ENCODE measurements at places on chromosomes 4 and X.

DNA sequence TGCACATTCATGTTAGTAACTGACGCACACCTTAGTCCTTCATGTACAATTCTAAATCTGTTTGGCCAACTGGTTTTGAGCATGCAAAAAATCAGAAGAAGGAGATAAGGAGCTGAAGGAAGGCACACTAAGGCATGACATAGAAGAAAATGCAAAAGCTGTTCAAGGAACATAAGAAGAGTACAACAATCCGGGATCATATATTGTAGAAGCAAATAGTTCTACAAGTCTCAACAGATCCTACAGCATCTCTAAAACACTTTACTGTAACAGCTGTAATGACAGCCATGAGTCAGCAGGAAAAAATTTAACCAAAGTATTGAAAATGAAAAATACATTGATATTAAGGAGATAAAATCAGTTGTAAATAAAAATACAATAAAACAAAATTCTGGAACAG, 57.7 kb downstream of the KLHL13 start:
- DNase-seq = no peak

GRCh38 chr4:10040049-10040892, 19.0 kb upstream of the SLC2A9 start:
- DNase-seq = peak; percentile 7

- no peak for DNase-seq
Observed at GRCh38 chr4:119873132-119873531, 193.5 kb downstream of the MAD2L1 start.

DNA sequence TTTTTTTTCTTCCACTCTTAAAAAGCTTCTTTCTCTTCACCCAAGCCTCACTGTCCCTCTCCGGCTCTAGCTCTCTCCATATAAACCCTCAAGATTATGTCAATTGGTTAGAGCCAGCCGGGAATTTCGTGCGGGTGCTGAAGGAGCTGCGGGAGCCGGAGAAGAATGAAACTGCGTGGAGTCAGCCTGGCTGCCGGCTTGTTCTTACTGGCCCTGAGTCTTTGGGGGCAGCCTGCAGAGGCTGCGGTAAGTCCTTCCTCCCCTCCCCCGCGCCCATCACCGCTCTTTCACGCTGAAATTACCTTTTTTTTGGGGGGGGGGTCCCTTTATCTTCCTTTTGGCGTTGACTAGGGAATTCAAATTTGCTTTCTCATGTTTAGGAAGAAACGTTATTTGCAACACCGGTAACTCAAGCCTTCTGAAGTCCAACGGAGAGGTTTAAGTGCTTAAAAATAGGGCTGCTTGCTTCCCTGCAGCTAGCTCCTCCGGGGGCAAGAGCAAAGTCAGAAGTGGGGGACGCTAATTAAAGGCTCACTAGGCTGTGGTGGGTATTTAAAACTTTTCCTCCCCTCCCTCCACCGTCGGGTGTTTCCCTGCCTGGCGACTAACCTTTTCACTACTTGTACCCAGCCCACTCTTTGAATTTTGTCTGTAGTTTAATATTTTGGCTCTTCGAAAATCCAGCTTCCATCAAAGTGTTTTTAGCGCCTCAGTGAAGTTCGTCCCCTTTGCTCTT, 491 bp downstream of the COL4A5 start:
- peak; percentile 61 for DNase-seq
